ENCODE measurements at places on chromosomes 7 and 10.

DNA sequence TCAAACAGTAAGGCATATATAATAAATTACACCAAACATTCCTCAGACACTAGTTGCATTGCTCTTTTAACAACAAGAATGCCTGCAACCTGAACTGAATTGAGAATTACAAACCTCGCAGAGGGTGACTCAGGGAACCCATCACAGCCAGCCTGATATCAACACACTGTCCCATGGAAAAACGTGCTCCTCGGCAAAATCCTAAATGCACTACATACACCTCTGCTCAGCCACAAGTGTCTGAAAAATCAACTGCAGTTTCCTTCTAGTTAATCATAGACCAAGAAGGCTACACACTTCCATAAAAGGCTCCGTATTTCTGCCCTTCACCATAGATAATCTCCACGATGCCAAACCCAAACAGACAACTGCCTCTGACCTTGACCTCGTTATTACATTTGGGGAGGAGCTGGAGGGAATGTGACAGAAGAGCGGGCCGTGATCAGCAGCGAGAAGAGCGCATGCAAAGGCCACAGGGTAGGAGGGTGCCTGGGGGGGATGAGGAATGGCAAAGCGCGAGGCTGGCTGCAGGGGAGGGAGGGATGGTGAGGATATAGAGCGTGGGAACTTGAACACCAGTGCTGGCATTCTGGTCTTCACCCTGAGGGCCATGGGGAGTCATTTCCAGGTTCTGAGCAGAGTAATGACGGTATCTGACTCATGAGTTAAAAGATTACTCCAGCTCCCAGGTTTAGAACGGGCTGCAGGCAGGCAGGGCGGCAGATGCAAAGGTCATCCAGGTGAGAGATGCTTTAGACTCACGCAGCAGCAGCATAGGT lies 201.9 kb upstream of the FRMD4A start:
- DNase-seq = no peak

GRCh38 chr10:109932391-109932790 lies 9.1 kb upstream of the XPNPEP1 start:
- no peak for DNase-seq

DNA sequence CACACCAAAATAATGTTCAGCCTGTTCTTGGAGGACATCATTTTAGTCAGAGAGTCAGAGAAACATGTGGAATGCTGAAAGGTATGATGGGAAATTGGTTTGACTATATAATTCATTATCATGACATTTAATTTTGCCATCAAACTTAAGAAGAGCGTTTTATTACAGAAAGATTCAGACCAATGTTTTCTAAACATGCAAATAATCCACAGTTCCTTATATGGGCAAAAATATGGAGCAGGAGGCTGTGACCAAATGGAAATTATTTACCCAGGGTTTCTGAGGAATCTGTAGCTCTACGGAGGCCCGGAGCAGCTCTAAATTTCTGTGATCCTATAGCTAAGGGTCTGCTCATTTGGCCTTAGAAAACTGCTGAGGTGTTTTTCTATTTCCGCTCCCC lies 33.2 kb downstream of the LAMB4 start:
- DNase-seq = no peak

DNA sequence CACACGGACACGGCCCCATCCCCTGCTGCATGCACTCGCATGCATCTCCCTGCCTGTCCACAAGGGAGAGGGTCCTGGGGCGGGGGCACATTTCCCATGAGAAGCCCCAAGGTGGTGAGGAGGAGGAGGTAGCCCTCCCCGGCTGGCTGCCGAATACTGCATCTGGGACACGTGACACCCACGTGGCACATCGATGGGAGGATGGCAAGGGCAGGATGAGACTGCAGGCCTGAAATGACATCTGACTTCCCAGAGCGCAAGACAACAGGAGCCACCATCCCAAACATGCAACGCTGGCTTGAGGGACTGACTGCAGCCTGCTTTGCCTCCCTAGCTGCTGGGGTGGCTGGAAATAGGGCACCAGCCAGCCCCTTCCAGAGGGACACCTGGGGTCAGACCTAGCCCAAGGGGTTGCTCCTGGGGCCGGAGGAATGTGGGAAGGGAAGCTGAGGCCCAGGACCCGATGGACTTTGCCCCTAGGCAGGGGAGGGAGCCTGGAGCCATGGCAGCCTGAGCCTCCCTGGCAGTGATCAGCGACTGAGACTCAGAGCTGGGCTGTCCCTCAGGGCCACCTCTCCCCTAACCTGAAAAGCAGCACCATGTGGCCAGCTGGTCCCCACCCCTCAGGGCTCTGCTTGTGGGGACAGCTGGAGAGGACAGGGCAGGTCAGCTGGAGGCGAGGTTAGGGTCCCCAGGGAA lies 16.1 kb downstream of the BUD23 start:
- DNase-seq = no peak
